GM19239 (cell line): ENCODE measurements at places on chromosomes 13 and 19.

DNA sequence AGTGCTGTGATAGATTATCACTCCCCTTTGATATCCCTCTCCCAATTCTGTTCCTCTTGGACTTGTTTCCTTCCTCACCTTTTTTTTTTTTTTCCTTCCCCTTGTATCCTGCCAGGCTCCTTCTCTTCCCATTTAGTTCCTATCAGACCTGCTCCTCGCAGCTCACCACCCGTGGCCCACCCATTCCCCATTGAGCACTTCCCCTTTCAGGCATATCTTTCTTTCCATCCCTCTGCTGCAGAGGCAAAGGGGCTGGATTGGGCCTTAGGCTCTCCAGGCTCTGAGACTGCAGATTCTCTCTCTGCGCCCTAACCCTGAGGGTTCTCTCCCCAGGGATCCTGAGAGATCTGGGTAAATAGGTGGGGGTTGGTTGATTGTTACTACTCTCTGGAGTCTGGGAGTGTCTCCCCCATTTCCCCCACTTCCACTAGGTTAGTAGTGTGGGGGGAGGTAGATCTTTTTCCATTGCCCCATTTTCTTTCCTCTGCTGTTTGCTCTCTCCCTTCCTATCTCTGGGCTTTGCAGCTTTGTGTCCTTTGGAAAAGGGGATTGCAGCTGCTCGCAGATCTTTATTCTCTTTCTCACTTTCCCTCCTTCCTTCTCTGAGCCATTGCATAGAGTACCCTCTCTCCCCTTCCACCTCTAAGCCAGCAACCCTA lies 2.3 kb downstream of the ARHGAP35 start:
- DNase-seq: no peak

DNA sequence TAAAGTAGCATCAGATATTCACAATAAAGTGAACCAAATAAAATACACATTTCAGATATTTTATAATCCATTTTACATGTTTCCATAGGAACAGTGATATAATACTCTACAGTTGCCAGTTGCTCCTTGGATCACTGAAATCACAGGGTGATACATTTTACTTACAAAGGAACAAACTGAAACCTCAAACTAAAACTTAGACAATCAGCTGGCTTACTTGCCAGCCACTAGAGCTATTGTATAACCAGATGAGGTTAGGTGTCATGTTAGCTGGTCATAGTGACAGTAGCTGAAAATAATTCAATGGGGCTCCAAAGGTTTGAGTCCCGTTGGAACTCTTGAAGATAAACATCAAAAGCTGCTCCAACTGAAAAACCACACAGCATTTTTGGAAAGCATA lies 274.6 kb downstream of the ITGBL1 start:
- no peak for DNase-seq

DNA sequence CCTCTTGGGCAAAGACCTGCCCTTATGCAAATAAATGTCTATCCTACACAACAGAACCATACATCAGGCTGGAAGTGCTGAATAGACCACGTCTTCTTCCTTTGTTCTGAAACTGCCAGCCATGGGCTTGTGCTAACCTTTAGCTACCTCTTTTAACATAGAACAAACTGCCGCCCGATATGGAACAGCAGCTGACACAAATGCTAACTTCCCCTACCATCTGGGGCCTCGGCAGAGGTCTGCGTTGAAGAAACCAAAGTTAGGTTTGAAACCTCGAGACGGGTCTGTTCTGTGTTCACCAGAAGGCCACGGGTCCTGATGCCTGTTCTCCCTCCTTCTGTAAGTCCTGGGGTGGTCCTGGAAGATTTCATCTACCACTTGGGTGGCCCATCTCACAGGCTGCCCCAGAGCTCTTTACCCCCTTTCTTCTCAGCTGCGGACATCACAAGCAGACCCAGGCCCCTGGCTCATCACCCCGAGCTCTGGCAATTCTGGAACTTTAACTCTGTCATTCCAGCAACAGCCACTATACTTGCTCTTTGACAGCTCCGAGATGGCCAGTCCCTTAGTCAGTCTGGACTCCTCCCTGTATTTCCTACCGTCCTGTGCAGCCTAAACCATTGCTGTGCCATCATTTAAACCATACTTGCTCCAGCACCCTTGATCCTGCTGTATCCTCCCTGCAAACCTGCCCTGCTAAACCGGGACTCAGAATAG lies 146.7 kb downstream of the USP12 start:
- no peak for DNase-seq

GRCh38 chr19:10510301-10510802 lies 6.9 kb downstream of the S1PR5 start:
- DNase-seq: no peak

GRCh38 chr19:10836479-10837330 lies 693 bp upstream of the TMED1 start:
- peak; percentile 75 for DNase-seq

- no peak for DNase-seq
Measured at GRCh38 chr13:43195551-43195950, 172.2 kb downstream of the DNAJC15 start.

GRCh38 chr13:97043302-97043701 lies 49.0 kb upstream of the OXGR1 start:
- DNase-seq: no peak

- DNase-seq: no peak
Measured at GRCh38 chr13:96274046-96274445, 184.1 kb downstream of the HS6ST3 start.

DNA sequence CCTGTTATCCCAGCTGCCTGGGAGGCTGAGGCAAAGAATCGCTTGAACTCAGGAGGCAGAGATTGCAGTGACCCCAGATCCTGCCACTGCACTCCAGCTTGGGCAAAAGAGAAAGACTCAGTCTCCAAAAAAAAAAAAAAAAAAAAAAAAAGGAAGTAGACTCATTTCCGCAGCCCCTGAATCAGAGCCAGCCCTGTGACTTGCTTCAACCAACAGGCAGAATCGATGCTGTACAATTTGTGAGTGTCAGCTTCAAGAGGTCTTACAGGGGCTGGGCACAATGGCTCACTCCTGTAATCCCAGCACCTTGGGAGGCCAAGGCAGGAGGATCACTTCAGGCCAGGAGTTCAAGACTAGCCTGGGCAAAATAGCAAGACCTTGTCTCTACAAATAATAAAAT lies 12.8 kb downstream of the ANKRD27 start:
- no peak for DNase-seq

- no peak for DNase-seq
Measured at GRCh38 chr13:106493533-106494220, 41.8 kb downstream of the EFNB2 start.

DNA sequence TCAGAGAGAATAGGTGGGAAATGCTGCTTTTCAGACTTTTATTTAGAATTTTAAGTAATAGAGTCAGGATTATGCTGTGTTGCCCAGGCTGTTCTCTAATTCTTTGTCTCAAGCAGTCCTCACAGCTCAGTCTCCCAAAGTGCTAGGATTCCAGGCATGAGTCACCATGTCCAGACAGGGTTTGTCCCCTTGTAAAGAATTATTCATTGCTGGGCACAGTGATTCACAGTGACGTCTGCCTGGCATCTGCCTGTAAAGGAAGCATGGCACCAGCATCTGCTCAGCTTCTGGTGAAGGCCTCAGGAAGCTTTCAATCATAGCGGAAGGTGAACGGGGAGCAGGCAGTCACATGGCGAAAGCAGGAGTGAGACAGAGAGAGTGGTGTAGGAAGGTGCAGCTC lies 17.7 kb downstream of the ZNF763 start:
- DNase-seq: no peak

GRCh38 chr19:50046649-50047503 lies 21.1 kb downstream of the ZNF473 start:
- DNase-seq: no peak

DNA sequence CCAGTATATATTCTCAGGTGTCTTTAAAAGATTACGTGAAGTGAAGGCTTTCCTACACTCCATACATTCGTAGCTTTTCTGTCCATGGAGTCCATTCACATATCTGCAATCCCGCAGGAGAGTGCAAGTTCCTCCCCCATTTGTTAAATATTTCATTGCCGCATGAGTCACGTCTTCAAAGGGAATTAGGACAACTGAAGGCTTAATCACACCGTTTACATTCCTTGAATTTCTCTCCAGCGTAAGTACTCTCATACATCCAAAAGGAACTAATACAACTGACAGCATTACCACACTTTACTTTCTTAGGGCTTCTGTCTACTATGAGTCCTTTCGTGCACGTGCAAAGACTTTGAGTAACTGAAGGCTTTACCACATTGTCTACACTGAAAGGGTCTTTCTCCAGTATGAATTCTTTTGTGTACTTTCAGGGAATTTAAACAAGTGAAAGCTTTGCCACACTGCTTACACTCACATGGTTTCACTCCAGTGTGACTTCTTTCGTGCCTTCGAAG lies 29.0 kb upstream of the ZNF564 start:
- no peak for DNase-seq

DNA sequence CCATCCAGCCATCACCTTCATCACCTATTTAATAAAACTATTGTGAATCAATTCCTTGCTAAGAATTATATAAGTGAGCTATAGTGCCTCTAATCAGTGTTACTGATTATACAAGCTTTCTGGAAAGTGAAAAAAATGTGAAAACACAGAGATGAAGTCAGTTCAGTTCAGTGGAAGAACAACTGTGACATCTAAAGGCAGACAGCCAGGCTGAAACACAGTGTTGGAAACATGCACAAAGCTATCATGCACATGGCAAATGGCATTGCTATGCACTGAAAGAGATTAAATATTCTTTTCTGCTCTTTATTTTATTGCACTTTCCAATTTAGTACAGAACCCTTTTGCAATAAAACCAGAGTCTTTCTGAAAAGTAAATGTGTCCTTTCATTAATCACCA lies 294.0 kb downstream of the RBM26 start:
- no peak for DNase-seq

DNA sequence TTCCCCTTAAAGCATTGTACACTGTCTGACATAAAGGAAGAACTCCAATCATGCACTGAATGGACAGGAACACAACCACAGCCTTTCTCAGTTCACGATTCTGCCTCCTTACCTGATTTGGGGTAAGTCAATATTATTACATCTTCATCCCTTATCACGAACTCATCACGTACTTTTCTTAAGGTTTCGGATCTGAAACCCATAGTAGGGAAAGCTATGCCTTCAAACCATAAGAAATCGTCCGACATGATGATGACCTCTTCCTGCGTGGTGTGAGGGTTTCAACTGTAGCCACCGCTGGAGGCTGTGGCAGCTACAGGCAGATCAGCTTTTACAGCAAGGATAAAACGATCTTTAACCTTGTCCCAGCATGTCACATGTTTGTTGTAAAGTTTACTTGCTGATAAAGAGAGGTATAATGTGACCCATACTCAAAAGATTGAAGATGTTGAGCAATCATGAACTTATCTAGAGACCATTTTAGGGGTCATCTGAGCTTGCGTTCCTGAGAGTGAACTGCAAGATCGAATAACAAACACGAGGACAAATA lies at the start of gene SULT2A1:
SULT2A1 (minus strand) TSS at position 306 of the 550 bp plus-strand sequence; CDS start at position 248, 58 bp downstream.
- no peak for DNase-seq

GRCh38 chr19:54094426-54095000 lies 6.1 kb downstream of the OSCAR start:
- no peak for DNase-seq

- DNase-seq: no peak
Measured at GRCh38 chr19:31058676-31059340, 290.4 kb downstream of the TSHZ3 start.

GRCh38 chr19:3375221-3376090 lies 9.1 kb downstream of the NFIC start:
- no peak for DNase-seq

- no peak for DNase-seq
Measured at GRCh38 chr13:48621056-48621455, 32.7 kb upstream of the CYSLTR2 start.

DNA sequence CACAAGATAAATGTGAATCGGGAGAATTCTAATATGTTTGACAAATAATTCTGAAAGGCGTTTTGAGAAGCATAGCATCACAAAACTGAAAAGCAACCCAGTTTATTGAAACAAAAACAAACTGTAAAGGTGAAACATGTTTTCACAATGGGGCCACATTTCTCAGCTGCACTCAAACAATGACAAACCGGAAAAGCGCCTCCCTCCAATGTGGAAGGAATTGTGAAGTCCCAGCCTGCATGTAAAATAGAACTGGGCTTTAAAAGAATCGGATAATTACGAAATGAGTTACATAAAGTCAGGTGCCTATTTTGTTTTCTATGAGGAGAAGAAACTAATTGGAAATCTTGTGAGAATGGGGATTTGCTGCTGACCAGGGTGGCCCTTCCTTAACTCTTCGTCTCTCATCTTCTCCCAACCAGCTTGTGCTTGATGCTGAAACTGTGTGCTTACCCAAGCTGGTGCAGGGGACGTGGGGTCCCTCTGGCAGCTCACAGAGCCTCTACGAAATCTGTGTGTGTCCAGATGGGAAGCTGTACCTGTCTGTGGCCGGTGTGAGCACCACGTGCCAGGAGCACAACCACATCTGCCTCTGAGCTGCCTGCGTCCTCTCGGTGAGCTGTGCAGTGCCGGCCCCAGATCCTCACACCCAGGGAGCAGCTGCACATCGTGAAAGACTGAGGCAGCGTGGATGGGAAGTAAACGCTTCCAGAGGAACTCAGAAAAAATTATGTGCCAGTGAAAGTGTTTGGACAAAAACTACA lies 109.4 kb downstream of the SACS start:
- DNase-seq: no peak

DNA sequence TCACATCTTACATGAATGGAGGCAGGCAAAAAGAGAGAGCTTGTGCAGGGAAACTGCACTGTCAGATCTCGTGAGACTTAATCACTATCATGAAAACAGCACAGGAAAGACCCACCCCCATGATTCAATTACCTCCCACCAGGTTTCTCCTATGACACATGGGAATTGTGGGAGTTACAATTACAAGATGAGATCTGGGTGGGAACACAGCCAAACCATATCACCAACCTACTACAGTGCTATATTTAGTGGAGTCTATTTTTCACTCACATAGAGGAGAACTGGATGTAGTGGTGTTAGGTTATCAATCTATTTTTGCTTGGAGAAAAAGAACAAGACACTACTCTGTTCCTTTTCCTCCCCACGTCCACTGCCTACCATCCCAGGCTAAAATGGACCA lies 276.6 kb downstream of the KCTD12 start:
- no peak for DNase-seq

GRCh38 chr13:32938314-32938713 lies 77.9 kb upstream of the KL start:
- no peak for DNase-seq

- DNase-seq: no peak
Measured at GRCh38 chr19:52987221-52987620, 24.5 kb upstream of the ZNF816 start.
